ENCODE measurements at places on chromosomes 1 and 21.

DNA sequence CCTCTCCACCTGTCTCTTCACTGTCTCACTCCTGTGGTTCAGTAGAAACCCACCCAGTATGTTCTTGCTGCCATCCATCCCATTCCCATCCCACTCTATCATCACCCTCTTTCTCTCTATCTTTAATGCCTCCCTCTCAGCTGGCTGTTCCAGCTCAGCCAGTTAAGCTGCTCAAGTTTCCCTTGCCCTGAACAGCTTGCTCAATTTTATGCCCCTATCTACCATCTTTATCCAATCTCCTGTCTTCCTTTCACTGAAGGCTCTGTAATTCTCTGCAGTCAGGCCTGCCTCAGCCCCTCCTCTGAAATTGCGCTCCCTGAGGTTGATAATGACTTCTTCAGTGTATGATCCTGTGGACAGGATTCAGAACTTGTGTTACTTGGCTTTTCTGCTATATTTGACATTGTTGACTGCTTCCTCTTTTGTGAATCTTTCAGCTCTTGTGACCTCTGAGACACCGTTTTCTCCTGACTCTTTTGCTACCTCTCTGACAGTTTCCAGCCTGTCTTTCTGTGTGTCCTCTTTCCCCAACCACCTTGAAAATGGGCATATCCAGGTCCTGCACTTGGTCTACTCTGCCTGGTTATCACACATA, 13.9 kb upstream of the BCAR3 start:
- no peak for DNase-seq

DNA sequence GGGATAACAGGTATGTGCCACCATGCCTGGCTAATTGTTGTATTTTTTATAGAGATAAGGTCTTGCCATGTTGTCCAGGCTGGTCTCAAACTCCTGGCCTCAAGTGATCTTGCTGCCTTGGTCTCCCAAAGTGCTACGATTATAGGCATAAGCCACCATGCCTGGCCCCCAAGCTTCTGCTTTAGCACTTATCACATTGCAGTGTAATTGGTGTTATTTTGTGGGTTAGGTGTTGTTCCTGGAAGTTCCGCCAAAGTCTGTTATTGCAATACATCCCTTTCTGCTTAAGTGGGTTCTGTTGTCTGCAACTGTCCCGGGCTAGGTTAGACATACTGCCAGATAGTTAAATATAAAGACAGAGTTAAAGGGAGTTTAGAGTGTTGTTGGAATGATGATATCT, 3.4 kb downstream of the ZCCHC17 start:
- no peak for DNase-seq

- no peak for DNase-seq
Measured at GRCh38 chr1:5913078-5913845, 79.0 kb downstream of the NPHP4 start.

GRCh38 chr1:29858646-29859045, 622.3 kb downstream of the PTPRU start:
- DNase-seq, result no peak

DNA sequence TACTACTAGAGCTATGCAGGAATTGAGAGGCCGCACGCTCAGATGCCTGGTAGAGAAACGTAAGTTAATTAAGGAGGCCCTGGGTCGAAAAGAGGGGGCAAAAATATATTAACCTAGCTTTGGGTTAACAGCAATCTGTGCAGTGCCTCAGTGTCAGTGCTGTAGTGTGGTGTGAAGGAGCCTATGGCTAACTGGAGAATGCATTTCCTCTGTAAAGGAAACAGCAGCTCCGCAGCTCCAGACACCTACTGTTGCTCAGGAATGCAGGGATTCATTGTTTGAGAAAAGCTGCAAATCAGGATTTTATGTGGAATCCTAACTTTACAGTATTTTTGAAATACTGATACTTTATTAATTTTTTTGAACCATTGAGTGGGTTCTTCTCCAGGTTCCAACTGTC, 18.4 kb downstream of the VANGL1 start:
- no peak for DNase-seq

- no peak for DNase-seq
Measured at GRCh38 chr1:202953392-202953791, 4.7 kb downstream of the ADIPOR1 start.

DNA sequence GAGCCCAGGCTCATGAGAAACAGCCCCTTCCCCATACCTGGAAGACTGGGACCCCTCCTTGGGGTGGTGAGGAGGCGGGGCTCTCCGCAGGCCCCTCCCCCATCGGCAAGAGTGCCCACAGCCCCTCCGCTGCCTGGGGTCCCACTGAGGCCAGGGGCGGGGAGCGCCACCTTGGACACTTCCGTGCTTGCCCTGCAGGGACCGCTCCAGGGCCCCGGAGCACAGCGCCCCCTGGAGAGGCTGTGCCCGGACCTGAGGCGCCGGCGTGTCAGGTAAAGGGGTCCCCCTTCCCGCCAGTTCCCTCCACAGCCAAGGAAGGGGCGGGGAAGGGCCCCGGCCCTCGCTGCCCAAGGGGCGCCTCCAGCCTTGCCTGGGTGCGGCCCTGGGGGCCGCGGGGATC, 21.5 kb downstream of the INAVA start:
- DNase-seq, result no peak

- no peak for DNase-seq
Measured at GRCh38 chr1:31822766-31823165, 6.9 kb upstream of the SPOCD1 start.

DNA sequence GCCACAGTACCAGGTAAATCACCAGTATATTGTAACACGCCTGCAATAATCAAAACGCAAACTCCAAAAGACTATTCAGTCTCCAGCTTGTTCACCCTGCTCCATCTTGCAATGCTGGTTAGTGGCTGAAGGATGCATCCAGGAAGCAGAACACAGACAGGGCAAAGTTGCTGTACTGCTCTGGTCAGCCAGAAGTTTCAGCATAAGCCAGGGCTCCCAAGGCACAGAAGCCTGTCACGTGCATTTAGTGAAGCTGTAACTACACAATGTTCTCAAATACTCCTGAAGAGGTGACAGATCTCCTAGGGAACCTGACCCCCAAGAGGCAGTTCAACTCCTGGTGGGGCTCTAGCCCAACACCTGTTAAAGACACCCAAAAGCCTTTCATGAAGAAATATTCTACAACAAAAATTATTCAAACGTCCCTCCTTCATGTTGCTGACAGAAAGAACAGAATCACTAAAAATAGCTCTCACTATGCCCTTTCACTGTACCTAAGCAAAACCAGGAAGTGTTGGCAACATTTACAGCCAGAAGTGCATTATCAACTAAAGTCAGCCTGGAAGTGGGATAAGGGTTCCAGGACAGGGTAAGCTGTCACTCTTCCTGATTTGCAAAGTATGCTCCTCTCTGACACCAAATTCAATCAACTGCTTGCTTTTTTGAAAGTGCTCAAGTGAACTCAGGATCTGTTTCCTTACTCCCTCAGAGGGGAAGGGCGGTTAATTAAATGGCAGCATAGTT, 52.1 kb downstream of the SLC35D1 start:
- DNase-seq, result no peak

DNA sequence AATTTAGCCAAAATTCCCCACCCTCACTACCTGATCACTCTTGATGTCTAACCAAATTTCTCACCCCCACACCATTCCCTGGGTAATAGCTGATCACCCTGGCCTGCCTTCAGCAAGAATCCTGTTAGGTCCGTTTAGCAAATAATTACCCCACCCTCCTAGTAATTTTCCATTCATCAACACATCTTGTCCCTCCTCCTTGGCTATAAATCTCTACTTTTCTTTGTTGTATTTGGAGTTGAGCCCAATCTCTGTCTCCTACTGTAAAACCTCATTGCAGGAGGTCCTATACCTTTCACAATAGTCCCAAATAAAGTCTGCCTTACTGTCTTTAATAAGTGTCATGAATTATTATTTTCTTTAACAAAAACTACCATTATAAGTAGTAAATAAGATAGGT, 6.9 kb upstream of the PRKAA2 start:
- DNase-seq, result no peak

DNA sequence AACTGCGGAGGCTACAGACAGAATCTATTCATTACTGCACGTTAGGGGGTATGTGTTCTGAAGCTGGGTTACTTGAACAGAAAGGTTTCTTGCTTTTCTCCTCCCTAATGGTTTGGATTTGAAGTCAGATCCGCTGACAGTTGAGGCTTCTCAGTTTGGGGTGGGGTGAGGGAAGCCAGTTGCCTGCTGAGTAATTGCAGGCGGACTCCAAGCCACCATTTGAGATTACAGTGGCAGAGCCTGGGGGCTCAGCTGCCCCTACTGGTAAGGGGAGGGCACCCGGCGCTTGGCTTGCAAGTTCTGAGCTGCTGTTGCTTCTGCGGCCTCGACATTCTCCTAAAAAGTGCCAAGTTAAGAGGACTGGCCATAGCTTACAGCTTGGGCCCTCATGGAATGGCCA, 2.0 kb downstream of the GRHL3 start:
- DNase-seq, result no peak

DNA sequence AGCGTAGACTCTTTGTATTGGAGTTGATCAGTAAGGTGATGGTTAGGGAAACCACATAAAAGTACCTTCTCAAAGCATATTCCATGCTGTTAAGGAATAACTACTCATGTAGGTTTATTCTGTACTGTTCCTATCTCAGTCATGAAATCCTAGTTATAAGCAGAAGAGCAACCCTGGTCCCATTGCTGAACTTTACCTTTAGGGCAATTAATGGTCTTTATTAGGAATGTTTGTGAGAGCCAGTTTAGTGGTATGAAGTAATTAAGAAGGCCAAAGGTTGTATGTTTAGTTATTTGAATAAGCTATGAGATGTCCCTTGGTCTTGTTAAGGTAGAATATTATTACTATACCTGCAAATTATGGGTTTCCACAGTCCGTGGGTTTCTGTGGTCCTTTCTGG, 44.0 kb downstream of the ACP6 start:
- no peak for DNase-seq

GRCh38 chr21:42465803-42466127, 30.3 kb downstream of the RSPH1 start:
- no peak for DNase-seq

DNA sequence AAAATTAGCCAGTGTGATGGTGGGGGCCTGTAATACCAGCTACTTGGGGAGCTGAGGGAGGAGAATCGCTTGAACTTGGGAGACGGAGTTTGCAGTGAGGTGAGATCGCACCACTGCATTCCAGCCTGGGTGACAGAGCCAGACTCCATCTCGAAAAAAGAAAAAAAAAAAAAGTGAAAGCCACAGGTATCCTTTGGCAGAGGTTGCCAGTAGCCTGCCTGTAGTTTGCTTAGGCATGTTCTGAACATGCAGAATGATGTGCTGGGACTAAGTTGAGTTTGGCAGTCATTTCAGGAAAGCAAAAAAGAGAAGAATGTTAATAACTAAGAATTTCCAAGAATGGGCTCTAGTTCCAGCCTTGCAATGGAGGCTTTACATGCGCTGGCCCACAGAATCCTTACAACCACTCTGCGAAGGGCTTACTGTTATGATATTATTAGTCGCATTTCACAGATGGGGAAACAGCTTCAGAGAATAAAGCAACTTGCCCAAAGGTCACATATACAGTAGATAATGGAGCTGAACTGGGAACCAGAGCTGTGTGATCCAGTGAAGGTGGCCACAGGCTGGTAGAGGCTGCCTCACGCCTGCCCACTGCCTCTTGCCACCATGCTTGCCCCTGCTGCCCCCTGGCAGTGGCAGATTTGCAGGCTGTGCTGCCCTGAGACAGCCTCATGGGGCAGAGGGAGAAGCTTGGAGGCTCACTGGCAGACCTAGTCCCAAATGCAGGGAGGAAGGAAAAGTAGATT, 66.5 kb upstream of the LYST start:
- no peak for DNase-seq

DNA sequence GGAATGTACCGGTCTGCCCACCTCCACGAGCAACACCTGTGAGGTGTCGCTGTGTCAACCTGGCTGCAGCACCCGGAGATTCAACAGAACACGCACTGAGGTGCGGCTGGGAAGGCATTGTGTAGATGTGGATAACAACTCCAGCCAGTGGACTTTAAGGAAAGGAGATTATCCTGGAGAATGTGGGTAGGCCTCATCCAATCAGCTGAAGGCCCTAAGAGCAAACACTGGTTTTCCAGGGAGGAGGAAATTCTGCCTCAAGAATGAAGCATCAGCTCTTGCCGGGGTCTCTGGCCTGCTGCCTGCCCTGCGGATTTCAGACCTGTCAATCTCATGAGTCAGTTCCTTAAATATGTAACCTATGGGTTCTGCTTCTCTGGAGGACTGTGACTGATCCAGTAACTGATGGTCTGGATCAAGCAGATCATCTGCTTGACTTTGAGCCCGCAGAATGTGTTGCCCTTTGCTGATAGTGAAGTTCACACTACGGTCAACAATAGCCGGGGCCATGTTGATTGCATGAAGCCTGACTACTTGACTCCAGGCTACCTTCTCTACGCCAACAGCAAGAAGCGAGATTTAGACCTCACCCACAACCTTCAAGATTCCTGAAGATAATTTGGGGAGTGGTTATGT, 15.9 kb upstream of the PRDM15 start:
- no peak for DNase-seq

- no peak for DNase-seq
Measured at GRCh38 chr1:29641921-29642320, 405.6 kb downstream of the PTPRU start.

DNA sequence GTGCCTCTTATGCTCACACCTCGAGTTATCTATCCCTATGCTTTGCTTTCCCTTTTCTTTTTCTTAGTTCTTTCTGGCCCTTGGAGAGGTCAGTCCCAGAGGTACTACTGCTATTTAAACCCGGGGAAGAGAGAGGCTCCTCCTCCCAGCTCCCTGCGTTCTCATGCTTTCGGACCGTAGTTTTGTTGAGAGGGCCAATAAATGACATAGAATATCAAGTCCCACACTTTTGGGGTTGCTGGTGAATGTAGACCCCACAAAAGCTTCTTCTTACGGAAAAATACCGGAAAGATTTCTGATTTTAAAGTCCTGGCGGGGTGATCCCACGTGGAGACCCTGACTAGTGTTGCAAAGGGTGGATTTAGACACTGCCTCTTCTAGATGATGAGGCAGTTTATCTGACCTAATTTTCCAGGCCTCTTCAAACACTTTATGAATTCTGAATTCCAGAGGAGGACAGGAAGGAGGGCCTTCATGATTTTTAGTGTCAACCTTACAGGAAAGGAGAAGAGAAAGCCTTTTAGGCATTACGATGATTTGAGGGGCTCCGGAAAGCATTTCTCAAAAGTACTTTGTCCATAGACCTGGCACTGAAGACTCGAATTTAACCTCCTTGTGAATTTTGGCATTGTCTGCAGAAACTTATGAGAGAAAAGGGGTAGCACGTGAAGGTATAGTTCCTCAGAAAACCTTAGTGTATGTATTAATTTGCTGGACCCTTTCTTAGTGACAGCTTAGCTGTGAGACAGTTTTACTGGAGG, 694 bp downstream of the TMEM167B start:
- no peak for DNase-seq

GRCh38 chr1:5915587-5916571, 76.3 kb downstream of the NPHP4 start:
- DNase-seq, result peak; percentile 75

GRCh38 chr1:151012684-151013471, 4.6 kb downstream of the PRUNE1 start:
- DNase-seq, result no peak

DNA sequence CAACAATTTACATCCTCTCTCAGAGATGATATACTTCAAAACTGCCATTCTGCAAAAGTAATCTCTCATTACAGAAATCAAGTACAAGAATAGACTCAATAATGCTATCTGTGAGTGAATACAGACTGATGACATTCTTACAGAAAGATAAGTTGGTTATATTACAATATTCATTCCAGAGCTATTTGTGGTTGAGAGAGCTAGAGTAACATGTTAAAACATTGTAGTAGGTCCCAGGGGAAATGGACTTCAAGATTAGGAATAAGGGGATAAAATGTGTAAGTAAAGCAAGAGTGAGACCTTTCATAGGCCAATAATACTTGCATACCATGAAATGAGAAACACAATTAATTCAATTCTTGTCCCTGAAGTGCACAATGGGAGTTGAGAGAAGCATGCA, 1.5 kb downstream of the F13B start:
- peak; percentile 1 for DNase-seq

- no peak for DNase-seq
Measured at GRCh38 chr1:94936861-94937620, 10.1 kb upstream of the CNN3 start.
